ENCODE measurements at places on chromosomes 7 and 10.

GRCh38 chr10:48587101-48587500, 17.8 kb downstream of the ARHGAP22 start:
- H3K4me1 ChIP-seq: peaks cover 30% of the 10 kb centered on the region
- H3K27ac ChIP-seq: no peak overlapping the region
- H3K36me3 ChIP-seq: peaks cover 18% of the 10 kb centered on the region
- H3K4me3 ChIP-seq: no peak overlapping the region

GRCh38 chr7:50531401-50531911, 33.7 kb downstream of the DDC start:
- H3K4me1 ChIP-seq: peaks cover 26% of the 10 kb centered on the region
- no peaks in the 10 kb centered on the region for H3K27me3 ChIP-seq
- H3K36me3 ChIP-seq: no peaks in the 10 kb centered on the region
- peak overlapping the region; percentile 29 for H3K27ac ChIP-seq

GRCh38 chr10:32377458-32378259, 30.7 kb upstream of the EPC1 start:
- peak overlapping the region; percentile 98 for H3K4me3 ChIP-seq
- no peaks in the 10 kb centered on the region for H3K36me3 ChIP-seq
- peak overlapping the region; percentile 88 for H3K27ac ChIP-seq
- peaks cover 11% of the 10 kb centered on the region for H3K4me1 ChIP-seq
- no peaks in the 10 kb centered on the region for H3K27me3 ChIP-seq

DNA sequence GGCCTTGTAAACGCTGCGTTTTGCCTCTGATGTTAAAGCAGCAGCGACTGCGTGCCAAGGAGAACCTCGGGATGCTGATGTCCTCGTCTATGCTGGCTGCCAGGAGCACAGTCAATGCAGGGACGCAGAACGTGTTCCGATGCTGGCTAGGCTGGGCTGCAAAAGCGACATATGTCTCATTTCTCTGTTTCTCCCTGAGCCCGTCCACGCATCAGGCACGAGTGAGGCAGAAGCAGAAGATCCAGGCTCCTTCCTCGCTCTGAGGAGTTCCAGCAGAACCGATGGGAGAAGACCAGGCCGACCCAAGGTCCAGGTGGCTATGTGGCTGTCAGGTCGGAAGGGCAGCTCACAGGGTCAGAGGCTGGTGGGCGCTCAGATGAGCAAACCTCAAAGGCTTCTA, 3.7 kb upstream of the FOXL3 start:
- H3K4me1 ChIP-seq: no peaks in the 10 kb centered on the region
- H3K27me3 ChIP-seq: peaks cover 40% of the 10 kb centered on the region
- no peak overlapping the region for H3K27ac ChIP-seq
- no peaks in the 10 kb centered on the region for H3K36me3 ChIP-seq
- no peak for DNase-seq
- H3K4me3 ChIP-seq: no peak overlapping the region

GRCh38 chr7:1936531-1937251, 266.6 kb downstream of the ELFN1 start:
- no peak overlapping the region for H3K4me3 ChIP-seq
- peaks cover 18% of the 10 kb centered on the region for H3K4me1 ChIP-seq

DNA sequence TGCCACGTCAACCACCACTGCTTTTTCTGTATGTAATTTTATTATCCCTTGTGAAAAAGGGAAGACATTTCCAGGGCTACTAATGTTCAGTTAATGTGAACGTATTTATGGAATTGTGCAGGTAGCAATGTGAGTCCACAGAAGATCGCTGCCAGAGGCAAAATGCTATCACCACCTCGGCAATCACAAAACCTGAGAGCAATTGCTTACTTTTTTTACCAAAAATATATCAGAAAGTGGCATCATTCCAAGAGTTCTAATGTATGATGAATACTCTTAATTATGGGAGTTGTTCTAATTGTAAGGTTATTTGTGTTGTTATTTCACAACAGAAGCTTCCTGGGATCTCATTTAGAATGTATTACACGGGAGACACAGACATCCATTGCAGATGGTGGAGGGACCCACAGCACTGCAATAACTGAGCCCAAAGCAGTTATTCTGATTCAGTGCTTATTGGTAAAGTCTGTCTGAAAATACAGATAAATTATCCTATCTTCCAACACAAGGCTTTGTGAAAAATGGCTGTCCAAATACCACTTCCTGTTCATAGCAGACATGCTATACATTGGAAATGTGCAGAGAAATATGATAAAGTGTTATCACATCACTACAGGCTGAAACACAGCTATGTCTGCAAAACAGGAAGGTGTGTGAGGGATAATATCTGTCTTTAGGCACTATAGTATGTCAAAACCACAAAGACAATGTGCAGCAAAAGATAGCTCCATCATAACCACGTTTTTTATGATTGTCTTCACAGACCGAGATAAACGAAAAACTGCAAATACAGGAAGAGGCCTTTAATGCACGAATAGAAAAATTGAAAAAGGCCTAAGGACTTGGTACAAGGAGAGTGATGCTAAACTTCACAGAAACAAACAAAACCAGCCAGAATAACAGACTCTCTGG, 102.7 kb downstream of the CABCOCO1 start:
- H3K27me3 ChIP-seq: no peaks in the 10 kb centered on the region
- DNase-seq: no peak
- H3K4me3 ChIP-seq: no peak overlapping the region
- H3K27ac ChIP-seq: no peak overlapping the region
- H3K4me1 ChIP-seq: peaks cover 10% of the 10 kb centered on the region

- H3K4me3 ChIP-seq: no peak overlapping the region
- H3K4me1 ChIP-seq: no peaks in the 10 kb centered on the region
- DNase-seq: no peak
Observed at GRCh38 chr7:156050636-156051569, 238.6 kb upstream of the SHH start.

DNA sequence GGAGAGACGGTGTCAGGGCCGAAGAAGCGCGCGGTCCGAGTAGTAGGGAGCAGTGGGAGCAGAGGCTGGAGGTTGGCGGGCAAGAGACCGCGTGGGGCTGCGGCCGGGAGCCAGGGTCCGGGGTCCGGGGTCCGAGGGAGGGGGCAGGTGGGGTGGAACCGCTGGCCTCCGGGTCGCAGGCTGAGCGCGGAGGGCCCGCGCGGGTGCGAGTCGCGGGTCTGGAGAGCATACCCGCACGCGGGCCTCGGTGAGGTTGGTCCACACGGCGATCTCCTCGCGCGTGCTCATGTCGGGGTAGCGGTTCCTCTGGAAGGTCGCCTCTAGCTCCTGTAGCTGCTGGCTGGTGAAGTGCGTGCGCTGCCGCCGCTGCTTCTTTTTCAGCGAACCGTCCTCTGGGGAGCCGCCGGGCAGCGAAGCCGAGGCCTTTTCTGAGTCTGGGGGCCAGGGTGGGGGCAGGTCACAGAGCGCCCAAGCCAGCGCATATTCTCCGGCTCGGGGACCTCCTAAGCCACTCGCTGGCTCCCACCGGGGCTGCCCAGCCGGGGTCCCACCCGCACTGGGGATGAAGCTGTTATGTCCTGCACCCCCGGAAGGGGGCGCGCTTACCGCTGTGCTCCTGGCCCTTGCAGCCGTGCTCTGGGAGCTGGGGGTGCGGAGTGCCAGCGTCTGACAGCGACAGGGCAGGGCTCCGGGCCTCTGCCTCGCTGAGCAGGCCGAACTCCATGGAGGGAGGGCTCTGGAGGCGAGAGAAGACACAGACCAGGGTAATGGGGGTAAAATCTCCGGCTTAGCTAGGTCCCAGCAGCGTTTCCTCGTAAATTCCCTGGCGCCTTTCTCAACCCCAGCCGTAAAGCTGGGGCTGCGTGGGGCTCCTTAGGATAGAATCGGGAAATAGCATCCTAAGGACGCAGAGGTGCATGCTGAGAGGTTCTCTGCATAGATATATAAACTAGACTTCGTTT, 5.5 kb downstream of the ELOVL3 start:
- DNase-seq: no peak
- H3K4me1 ChIP-seq: peaks cover 23% of the 10 kb centered on the region
- H3K4me3 ChIP-seq: peak overlapping the region; percentile 55
- peaks cover 40% of the 10 kb centered on the region for H3K27me3 ChIP-seq
- no peaks in the 10 kb centered on the region for H3K36me3 ChIP-seq

DNA sequence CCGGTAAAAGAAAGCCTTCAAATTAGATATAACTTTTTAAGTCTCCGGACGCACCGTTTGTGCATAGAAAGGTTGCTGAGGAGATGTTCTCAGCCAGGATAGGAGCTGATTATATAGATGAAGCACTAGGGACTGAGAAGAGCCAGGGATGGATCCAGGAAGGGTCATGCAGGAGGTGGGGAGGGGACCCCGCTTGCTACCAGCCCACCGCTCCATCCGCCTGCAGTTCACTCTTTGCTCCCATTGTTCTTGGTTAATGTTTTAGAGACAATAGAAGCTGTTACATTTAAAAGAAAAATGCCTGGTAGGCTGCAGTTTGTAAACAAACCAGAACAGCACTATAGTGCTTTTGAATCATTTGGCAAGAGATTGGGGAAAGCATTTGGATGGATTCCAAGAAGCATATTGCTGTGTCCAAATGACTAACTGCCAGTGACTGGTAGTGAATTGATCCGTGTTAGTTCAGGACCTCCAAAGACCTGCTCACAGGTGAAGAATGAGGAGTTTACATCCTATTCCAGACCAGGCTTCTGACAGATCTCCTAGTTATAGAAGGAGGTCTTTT, 175.9 kb upstream of the TAC1 start:
- H3K27me3 ChIP-seq: no peaks in the 10 kb centered on the region
- H3K27ac ChIP-seq: no peak overlapping the region
- H3K4me1 ChIP-seq: no peaks in the 10 kb centered on the region
- H3K36me3 ChIP-seq: no peaks in the 10 kb centered on the region

- DNase-seq: peak; percentile 50
- H3K27ac ChIP-seq: no peak overlapping the region
- H3K4me3 ChIP-seq: no peak overlapping the region
- no peaks in the 10 kb centered on the region for H3K27me3 ChIP-seq
Observed at GRCh38 chr10:17993361-17993760, 41.6 kb downstream of the SLC39A12 start.

DNA sequence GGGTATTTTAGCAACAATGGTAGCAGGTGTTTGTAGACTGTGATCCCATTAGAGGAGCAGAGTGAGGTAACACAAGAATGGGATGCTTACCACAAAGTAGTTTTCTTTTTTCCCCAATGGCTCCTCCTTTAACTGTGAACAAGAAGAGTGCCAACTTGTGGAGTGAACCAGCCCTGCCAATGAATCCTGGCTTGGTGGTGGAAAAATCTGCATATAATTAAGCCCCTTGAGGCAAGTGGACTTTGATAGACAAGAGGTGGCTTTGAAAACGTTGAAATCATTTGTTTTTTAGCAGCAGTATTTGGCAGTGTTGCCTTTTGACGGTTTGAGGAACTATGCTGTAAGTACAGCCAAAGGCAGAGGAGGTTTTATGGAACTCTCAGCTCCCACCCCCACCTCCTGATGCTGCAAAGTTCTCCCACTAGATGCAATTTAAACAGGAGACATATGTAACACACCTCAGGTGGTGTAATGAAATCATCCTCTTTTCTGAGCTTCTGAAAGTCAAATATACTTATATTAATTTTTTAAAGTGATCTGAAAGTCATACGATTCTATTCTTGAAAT, 295.6 kb downstream of the DPP6 start:
- H3K27me3 ChIP-seq: no peaks in the 10 kb centered on the region
- H3K36me3 ChIP-seq: no peaks in the 10 kb centered on the region
- DNase-seq: no peak
- H3K4me1 ChIP-seq: no peaks in the 10 kb centered on the region
- no peak overlapping the region for H3K4me3 ChIP-seq

- no peaks in the 10 kb centered on the region for H3K27me3 ChIP-seq
- DNase-seq: no peak
- H3K4me1 ChIP-seq: peaks cover 6% of the 10 kb centered on the region
- H3K27ac ChIP-seq: peak overlapping the region; percentile 51
- no peaks in the 10 kb centered on the region for H3K36me3 ChIP-seq
- H3K4me3 ChIP-seq: peak overlapping the region; percentile 99
Observed at GRCh38 chr10:87866412-87866974, 3.1 kb downstream of the PTEN start.

DNA sequence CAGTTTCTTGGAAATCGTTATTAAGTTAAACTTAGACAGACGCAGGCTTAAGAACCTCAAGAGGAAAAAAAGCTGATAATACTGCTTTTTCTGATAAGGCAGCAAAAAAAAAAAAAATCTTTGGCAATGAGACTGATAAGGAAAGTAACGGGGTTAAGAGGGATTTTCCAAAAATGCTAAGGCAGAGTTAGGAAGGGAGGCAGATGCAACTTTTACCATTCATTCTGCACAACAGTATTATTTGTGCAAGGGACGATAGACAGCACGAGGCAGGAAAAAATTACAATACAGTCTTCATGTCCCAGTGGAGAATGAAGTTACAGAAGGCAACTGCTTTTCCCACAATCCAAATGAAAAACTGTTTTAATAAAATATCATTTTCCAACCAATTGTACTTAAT, 194.0 kb downstream of the DOCK4 start:
- DNase-seq: no peak
- no peaks in the 10 kb centered on the region for H3K4me1 ChIP-seq
- no peaks in the 10 kb centered on the region for H3K27me3 ChIP-seq
- no peak overlapping the region for H3K27ac ChIP-seq
- H3K4me3 ChIP-seq: no peak overlapping the region

DNA sequence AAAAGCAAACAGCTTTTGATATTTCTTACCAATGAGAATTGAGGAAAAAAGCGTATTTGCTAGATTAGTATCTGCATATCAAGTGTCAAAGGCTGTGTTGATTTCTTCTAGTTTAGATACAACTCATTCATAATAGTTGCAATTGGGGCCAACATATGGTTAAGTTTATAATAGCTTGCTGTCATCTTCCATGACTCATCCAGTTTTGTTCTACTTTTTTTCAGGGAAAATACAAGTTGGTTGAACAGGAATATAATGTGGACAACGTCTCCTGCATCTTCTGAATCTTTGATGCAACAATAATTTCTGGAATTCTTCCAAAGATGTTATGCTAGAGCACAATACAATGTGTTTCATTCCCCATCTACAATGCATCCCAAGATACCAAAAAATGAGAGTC, 182.0 kb downstream of the THSD7A start:
- H3K4me1 ChIP-seq: no peaks in the 10 kb centered on the region
- no peak overlapping the region for H3K27ac ChIP-seq
- H3K27me3 ChIP-seq: no peaks in the 10 kb centered on the region
- no peak overlapping the region for H3K4me3 ChIP-seq

DNA sequence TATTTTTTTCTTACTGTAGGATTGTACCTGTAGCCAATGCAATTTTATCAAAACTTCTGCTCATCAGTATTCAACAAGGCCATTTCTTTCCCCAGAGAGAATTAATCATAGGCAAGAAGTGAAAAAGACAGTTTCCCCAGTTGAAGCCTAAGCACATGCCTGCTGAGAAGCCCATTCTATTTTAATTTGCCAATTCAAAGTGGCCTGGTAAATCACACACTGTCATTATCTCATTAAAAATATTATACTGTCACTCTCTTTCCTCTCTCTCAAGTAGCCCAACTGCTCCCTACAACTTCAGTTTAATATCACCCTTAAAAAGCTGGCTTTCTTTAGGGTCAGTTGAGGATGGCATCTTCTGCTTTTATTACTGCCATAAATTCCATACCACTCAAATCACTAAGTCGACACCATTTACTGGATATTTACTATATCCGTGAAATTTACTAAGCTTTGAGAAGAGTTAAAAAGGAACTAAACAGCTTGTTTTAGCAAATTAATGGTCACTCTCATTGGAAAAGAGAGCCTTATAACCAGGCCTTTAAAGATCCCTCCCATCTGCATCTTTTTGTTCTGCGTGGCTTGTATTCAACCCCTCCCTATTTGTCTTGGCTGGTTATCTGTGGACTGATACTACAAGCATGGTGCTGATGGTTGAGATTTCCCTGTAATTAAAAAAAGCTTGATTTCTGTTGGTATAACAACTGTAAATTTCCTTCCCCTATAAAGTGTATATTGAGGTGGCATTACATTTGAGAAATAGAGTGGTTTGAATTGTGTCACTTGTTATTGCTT, 30.6 kb downstream of the COL28A1 start:
- H3K4me3 ChIP-seq: no peak overlapping the region
- DNase-seq: no peak
- H3K4me1 ChIP-seq: no peaks in the 10 kb centered on the region
- no peaks in the 10 kb centered on the region for H3K36me3 ChIP-seq
- H3K27me3 ChIP-seq: no peaks in the 10 kb centered on the region
